ENCODE measurements at places on chromosomes 1 and 21.

DNA sequence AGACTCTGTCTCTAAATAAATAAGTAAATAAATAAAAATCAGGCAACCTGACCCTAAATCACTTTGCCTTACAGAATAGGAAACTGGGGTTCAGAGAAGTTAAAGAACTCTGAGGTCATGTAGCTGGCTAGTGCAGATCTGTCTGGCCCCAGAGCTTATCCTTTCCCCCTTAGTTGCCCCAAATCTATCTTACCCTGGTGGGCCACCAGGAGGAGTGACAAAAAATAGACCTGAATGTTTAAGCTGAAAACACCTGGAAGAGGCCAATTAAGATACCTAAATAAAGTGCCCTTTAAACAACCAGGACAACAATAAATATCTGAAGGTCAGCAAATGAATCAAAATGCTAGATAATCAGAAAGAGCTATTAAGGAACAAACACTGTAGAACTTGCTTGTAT, 59.7 kb downstream of the TEX35 start:
- DNase-seq = no peak

DNA sequence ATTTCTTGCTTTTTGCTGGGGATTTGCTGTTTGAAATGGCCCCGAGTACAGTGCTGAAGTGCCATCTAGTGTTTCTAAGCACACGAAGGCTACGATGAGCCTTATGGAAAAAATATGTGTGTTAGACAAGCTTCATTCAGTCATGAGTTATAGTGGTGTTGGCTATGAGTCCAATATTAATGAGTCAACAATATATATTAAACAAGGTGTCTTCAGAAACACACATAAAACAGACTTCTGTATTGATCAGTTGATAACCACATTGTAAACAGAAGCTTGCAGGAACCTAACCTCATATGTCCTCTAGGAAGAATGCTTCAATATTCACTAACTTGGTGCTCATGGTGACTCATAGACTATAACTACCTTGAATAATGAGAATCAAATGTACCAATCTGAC, 1.7 kb upstream of the GJB5 start:
- no peak for DNase-seq

DNA sequence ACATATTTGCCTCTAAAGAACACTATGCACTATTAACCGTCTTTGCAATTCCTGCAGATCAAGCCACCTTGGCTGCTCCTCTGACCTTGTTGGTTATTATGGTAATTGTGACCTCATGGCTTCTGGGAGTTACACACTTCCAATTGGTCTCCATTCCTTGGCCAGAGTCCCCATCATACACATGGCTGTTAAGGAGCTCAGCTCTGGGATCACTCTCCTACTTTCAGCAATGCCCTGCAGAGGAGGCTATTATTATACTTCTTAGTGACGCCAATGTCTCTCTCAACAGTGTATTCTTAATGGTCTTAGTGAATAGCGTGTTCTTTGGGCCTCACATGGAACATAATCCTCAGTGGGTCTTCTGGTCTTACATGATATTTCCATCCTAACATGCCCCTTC, 10.0 kb upstream of the JAK1 start:
- no peak for DNase-seq

DNA sequence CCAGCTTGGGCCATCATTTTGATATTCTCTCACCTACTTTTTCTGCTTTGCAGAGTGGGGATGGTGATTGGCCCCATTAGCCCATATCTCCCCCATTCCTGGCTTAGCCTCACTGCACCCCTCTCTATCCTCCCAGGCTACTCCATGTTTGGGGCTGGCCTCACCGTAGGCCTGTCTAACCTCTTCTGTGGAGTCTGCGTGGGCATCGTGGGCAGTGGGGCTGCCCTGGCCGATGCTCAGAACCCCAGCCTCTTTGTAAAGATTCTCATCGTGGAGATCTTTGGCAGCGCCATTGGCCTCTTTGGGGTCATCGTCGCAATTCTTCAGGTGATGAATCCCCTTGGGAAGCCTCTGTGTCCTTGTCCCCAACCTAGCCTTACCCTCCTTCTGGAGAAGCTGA, 2.1 kb upstream of the B4GALT2 start:
- no peak for DNase-seq

DNA sequence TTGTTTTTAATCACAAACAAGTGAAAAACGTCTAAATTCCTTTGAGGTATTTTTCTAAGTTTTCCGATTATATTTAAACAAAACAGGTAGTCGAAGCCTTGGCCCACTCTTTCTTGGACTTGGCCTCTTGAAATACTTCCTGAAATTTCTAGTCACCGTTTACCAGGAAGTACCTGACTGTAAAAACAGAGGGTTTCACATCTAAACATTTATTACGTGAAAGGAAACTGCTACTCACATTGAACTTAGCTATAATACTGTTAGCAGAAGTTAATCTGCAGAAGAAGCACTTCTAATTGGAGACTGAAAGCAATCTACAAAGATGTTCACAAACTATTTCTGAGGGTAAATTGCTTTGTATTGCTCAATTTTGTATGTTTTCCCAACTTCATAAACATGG, 526.0 kb upstream of the ADGRL4 start:
- no peak for DNase-seq

DNA sequence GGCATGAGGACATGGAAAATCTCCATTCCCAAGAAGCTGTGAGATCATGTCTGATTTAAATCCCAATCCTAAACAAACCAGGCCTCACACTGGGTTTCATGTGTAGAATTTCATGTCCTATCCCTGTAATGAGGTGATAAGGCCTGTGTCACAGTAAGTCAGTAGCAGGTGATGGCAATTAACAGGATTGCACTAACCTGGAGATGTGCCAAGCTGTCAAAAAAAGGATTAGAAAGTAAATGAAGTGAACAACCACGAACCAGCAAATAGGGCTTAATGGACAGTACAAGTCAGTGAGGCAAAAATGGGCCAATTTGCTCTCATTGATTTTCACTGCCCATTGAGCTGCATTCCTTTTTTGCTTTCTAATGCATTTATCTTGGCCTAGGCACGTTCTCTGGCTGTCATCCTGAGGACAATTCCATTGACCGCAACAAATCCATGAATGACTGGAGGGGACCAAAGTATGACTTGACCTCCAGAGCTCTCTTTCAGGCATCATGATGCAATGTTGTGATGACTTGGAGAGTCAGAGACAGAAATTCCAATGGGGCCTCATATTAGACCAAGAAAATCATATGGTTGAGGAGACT, 673.6 kb upstream of the ADGRL2 start:
- peak; percentile 58 for DNase-seq

DNA sequence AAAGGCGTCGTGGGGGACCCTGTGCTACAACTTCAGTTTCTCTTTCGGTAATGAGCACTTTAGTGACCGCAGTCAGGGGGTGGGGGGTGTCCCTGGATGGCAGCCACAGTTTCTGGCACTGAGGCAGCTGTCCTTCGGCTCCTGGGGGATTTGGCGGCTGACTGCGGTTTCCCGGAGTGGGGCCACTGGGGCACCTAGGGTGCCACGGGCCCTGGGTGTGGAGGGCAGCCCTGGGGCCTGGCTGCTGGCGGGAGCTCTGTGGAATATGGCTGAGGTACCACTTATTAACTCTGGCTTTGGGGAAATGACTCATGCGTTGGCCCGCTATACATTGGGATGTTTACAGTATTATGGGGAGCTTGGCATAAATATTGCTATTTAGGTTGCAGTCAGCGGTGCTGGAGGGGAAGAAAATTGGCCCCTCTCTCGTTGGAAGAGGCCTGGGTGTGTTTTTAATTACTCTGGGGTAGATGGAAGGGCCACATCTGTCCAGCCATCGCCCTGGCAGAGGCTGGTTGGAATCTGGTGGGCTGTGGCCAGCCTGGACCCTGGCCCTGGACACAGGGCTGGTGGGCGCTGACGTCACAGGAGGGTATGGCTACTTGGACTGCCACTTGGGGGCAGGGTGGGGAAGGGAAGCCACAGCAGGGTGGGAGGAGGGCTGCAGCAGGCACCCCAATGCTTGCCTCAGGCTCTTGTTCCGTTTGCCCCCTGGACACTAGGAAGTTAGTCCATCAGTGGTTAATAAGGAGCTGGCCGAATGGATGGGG, 2.0 kb downstream of the EPHB2 start:
- peak; percentile 45 for DNase-seq

GRCh38 chr1:22239378-22239777, 96.5 kb upstream of the WNT4 start:
- DNase-seq = no peak
